ENCODE measurements at places on chromosomes 7 and 10.
A peak's percentile ranks its signal among the peaks of the same experiment; 100 is the strongest.

GRCh38 chr10:69869291-69869961 lies 67.7 kb downstream of the COL13A1 start:
- DNase-seq: peak; percentile 34

- DNase-seq: no peak
Observed at GRCh38 chr10:82150123-82150900, 275.3 kb downstream of the NRG3 start.

DNA sequence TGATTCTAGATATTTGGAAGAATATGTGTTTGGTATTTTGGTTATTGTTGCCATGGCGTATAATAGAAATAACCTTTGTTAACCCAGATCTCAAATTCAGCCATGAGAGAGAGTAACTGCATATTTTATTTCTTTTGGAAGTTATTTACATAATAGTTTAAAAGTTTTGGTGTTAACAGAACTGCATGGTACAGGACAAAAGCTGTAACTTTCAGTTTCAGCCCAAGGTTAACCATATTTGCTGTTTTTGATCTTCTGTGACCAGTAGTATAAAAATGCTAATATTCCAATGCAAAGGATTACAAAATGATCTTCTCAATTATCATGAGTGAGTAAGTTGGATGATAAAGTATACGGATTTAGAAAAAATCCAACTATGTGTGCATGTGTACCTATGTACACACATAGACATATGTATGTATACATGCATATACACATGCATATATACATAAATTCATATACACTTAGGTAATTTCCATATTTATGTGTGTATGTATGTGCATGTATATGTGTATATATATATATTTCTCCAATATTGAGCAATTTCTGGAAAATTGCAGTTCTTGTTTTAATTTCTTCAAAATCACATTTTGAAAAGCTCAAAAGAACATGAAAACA lies 38.0 kb upstream of the PIP4K2A start:
- DNase-seq: no peak

- no peak for DNase-seq
Observed at GRCh38 chr10:86372784-86373239, 6.2 kb upstream of the GRID1 start.

DNA sequence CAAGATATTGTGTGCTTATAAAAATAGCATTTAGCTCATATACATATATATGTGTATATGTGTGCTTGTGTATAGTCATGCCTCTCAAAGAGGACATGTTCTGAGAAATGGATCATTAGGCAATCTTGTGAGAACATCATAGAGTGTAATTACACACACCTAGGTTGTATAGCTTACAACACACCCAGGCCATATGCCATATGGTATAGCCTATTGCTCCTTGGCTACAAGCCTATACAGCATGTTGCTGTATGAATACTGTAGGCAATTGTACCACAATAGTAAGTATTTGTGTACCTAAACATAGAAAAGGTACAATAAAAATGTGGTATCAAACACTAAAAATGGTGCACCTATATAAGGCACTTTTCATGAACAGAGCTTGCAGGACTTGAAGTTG lies 1510.5 kb upstream of the LRRTM3 start:
- DNase-seq: no peak

GRCh38 chr10:116756277-116756676 lies 13.9 kb upstream of the HSPA12A start:
- no peak for DNase-seq

GRCh38 chr10:27620430-27621397 lies 116.6 kb downstream of the RAB18 start:
- DNase-seq: no peak

- peak; percentile 60 for DNase-seq
Observed at GRCh38 chr7:123633553-123633952, 22.1 kb upstream of the LMOD2 start.

DNA sequence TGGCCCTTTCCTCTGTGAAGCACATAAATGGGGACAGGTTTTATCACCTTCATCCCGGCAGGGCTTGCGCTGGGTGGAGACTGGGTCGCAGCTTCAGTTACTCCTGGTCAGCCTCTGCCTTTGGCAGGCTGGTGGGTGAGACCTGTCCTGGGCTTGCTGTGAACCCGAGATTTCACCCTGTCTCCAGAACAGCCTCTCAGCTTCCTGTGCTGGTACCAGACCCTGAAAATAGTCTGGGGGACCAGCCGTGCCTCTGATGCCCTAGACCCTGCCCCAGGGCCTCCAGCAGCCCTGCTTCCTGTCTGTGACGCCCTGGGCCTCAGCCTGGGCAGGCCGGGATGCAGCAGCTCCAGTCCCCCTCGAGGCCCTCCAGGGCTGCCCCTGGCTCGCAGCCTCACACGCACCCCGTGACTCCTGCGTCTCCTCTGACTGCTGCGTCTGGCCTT lies 13.2 kb upstream of the PWWP2B start:
- DNase-seq: no peak

All from SW 1271 (cell line).